ENCODE measurements at places on chromosomes 12 and 14.

- DNase-seq, result peak; percentile 5
These were observed 77.6 kb downstream of the ZFP36L1 start for GRCh38 chr14:68714991-68715924.

DNA sequence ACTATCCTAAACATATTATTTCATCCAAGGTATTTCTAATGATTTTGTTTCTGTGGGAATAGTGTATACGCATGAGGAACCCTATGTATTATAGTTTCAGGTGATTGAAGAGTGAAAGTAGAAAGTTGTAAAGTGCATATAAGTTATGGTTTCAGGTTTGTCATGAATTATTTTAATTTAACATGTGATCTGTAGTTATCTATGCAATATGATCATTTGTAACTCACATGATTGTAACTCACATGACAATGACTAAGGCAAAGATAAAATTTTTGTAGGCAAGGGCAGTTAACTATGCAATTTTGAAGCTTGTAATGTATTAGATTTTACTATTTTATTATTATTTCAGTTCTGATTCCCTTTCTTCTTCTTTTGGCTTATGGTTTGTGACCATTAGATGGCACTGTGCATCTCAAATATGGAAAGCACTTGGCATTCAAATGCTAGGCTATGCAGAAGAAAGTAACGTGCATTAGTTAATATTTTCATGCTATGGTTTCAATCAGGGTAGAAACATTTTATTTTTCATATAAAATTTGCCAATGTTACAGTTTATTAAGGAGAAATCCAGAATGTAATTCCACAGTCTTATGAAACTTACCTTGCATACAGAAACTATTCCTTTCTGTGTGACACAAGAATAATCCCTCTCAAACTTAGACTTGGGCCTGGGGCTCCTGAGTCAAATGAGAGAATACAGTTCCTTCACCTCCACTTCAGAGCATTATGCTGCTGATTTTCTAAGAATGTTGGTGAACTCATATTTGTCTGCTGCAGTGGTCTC, 15.8 kb upstream of the TMEM30B start:
- DNase-seq, result no peak

GRCh38 chr12:111211910-111212757, 156.8 kb downstream of the PHETA1 start:
- DNase-seq, result no peak

GRCh38 chr12:47887529-47887928, 17.3 kb downstream of the VDR start:
- no peak for DNase-seq

DNA sequence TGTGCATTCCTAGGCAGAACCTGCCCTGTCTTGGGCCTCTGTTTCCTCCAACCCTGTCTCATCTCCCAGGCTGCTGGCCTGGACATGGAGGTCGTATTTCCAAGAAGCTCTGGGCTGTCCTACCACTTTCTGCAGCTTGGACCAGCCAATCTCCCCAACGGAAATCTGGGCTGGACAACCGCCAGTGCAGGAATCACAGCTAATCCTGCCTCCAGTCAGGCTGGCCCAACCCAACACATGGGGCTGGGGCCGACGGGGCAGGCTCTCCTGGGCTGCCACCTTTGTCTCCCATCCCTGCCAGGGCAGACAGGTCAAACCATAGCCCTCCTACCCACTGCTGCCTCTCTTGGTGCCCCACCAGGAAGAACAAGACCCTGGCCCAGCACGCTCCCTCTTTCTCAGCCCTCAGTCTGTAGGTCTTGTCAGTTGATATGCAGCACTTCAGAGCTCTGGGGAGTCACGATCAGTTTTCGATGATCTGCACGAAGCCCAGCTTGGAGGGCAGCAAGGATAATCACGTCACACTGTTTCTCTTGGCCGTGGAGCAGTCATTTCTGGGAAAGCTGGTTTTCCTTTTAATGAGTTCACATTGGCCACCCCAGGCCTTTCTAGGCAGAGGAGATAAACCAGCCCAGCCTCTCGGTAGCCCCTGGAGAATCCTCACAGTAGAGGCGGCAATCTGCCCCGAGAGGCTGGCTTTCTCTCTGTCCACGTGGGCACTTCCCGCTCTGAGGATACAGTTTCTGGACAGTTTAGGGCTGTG, 195.2 kb upstream of the PRMT8 start:
- DNase-seq, result no peak

GRCh38 chr12:31958569-31959160, 550 bp upstream of the RESF1 start:
- DNase-seq, result no peak

DNA sequence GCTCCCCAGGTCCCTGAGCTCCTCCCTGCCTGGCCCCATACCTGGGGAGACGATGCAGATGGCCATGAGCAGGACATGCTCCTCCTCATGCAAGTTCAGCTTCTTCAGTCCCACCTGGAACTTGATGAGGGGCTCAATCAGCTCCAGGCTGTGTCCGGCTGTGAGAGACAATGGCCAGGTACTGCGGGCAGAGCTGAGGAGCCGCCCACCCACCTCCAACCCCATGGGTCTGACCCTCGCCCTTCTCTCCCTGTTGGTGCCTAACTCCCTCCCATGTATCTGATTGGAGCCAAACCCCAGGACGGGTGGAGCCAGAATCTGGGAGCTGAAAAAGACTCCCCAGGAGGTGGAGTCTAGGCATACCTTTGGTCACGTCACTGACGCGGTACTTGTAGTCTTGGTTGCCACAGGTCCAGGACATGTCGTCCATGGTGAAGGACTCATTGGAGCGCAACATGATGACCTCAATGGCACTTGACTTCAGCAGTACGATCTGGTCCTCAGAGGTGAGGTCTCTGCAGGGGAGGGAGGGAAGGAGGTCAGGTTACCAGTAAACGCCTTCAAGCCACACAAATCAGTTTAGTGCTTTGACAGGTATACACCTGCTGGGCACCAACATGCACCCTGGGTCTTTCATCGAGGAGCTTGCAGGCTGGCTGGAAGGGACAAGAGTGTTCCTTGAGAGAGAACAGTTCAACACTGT, 26.7 kb upstream of the HDAC7 start:
- no peak for DNase-seq

DNA sequence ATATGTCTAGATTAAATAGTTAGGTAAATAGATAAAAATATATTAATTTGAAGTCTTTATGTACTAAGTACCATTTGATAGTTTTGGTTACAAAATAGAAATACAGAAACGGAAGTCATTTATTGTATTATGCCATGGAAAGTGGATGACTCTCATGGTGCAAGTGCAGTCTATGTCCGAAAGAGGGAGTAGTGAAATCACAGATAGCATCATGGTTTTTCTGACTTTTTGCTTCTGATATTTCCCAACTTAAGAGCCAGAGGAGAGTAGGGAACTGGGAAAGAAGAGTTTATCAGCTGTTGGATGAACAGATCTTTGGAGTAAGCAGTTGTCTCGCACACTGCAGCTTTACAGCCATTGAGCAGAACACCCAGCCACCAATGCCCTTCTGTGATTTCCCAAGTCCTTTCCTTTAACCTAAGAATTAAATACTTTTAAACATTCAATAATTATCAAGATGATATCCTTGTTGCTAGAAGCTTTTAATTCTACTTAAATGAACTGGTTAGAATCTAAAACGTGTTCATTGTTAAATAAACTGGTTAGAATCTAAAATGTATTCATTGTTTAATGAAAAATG, 18.4 kb upstream of the SRGAP1 start:
- DNase-seq, result no peak

GRCh38 chr14:88137327-88137726, 132.4 kb downstream of the GPR65 start:
- DNase-seq, result no peak

- DNase-seq, result no peak
These were observed 877.0 kb upstream of the TMEM132C start for GRCh38 chr12:127389923-127390322.

DNA sequence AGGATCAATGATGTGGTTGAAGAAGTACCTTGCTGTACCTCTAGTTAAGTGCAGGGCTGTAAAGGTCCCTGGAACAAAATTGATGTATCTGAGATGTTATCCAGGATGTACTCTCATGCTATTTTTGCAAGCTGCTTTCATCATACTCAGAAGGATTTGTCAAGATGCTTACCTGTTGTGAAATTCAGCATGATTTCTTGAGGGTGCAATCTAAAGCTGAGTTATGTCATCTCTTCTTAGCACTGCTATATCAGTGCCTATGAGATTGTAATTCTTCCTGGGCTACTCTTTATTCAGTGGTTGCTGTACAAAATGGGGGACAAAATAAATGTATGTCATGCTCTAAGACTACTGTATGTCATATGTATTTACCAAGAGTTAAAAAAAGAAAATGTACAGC, 340.7 kb upstream of the LMO3 start:
- DNase-seq, result no peak

GRCh38 chr14:71242237-71242748, 335.0 kb downstream of the PCNX1 start:
- DNase-seq, result no peak

DNA sequence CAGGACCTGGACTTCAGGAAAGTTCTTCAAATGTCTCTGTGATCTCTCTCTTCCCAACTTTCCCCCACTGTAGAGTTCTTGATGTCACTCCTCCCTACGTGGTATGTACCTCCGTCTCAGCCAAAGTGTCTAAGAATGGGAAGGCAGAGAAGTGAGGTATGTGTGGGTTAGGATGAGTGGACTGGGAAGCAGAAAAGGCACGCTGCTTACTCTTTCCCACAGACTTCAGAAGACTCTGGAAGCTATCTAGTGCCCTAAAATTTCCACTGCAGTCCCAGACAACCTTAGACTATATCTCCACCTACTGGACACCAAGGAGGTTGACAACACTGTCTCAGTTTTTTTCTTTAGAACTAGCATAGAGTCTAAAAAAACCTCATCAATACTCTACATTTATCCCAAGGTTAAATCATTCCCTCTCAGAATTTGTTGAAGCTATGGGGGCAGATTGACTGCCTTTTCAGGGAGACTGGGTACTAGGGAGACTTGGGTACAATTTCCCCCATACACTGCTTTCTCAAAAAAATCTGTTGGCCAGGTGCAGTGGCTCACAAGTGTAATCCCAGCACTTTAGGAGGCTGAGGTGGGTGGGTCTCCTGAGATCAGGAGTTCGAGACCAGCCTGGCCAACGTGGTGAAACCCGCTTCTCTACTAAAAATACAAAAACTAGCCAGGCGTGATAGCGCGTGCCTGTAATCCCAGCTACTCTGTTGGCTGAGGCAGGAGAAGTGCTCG, 20.6 kb upstream of the ITGA5 start:
- DNase-seq, result no peak

GRCh38 chr12:85688837-85689236, 147.4 kb downstream of the RASSF9 start:
- DNase-seq, result no peak

- no peak for DNase-seq
These were observed 59.4 kb upstream of the FICD start for GRCh38 chr12:108455706-108456105.

DNA sequence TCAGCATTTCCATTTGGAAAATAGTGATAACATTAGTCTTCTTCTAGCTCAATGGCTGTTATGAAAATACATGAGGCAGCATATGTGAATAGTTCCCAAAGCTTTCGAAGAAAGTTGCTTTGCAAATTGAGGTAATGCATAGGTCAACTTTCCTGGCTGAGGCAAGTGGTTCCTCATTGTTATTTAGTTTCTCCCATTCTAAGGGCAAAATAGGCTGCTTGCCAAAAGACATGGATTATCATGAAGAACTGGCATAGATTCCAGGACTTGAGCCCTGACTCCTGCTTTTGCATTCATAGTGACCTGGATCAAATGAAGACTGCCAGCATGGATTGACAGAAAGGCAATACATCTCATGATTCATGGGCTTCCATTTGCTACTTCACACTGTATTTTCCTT, 35.7 kb downstream of the LRFN5 start:
- no peak for DNase-seq

GRCh38 chr12:31000751-31001150, 72.9 kb upstream of the DDX11 start:
- no peak for DNase-seq

DNA sequence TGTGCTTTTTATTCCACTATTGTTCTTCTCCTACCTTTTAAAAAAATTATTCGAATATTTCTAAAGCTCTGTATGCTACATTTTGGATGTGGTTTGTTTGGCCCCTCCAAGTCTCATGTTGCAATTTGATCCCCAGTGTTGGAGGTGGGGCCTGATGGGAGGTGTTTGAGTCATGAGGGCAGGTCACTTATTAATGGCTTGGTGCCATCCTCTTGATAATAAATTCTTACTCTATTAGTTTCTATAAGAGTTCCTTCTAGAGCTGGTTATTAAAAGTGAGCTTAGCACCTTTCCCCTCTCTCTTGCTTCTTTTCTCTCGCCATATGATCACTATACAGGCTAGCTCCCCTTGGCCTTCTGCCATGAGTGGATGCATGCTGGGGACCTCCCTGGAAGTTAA, 445.6 kb upstream of the PDE3A start:
- no peak for DNase-seq

DNA sequence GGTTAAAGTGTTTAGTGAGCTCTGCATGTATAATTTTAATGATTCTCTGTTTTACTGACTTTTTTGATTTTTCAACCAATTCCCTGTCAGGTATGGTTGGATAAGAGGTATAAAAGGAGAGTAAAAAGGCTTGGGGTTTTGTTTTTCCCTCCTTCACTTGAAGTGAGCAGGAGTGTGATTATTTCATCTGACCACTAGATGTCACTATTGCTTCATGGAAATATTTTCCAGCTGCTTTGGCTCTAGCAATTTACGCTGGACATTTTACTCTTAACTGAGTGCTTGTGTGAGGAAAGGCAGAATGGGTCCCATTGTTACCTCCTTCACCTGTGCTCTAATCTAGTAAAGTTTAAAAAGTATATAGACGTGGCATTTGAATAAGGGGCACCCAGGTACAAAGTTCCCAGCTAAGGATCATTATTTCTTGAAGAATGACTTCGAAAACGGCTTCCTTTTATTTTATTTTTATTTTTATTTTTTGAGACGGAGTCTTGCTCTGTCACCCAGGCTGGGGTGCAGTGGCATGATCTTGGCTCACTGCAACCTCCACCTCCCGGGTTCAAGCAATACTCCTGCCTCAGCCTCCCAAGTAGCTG, 66.5 kb downstream of the TBC1D30 start:
- DNase-seq, result no peak

DNA sequence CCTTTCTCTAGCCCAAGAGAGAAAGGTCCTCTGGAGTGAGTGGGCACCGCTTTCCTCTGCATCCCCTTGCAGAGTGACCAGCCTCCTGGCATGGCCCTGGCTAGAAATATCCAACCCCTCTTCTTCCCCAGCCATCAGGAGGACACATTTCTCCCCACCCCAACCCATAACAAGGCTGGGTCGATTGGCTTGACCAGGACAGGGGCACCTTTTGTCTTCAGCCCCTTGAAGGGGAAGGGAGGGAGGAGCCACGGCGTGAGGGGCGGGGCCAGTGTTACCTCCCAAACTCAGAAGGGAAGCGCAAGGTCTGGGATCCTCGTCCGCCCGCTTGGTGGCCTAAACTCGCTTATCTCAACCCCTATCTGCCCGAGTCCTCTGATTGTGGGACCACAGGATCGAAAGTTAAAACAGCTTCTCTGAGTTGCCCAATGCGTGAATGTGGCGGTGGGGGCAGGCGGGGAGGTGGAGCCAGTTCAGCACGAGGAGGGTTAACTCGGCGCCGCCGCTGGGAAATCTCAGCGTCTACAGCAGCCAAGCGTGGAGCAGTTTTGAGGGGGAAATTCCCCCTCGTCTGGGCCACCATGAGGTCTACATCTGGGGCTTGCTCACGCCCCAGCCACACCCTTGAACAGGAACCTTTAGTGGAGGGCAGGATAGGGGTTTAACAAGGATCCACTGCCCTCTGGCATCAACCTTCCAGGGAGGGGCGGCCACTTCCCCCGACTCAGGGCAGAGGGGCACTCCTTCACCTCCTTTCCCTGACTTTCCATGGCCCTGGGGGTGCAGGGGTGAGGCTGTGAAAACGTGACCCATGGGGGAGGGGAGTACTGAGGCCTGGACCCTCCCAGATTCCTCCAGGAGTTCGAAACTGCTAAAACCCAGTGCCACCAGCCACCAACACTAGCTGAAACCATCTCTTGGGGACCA, 795 bp downstream of the STAT6 start:
- DNase-seq, result peak; percentile 80

Data from activated naive CD4-positive, alpha-beta T cell treated with Interleukin-2 at 50 U/mL for 16 hours (primary cell).